ENCODE measurements at places on chromosomes 7 and 10.

- DNase-seq, result peak; percentile 25
Measured at GRCh38 chr10:103238506-103239252, 7.0 kb upstream of the RPEL1 start.

DNA sequence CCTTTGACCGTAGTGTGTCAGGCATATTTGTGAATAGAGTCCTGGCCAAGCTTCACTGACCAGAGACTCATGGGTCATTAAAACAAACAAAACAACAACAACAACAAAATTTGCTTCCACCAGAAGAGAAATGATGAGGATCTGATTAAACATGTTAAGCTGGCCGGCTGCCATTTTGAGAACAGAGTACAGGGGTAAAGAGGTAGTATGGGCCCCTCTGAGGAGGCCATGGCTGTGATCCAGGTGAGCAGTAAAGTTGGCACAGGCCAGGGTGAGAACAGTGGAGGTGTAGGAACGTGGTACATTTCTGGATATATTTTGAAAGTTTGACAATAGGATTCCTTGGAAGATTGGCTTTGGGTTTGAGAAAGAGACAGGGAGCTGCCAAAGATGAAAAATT lies 252.5 kb downstream of the TWIST1 start:
- no peak for DNase-seq

DNA sequence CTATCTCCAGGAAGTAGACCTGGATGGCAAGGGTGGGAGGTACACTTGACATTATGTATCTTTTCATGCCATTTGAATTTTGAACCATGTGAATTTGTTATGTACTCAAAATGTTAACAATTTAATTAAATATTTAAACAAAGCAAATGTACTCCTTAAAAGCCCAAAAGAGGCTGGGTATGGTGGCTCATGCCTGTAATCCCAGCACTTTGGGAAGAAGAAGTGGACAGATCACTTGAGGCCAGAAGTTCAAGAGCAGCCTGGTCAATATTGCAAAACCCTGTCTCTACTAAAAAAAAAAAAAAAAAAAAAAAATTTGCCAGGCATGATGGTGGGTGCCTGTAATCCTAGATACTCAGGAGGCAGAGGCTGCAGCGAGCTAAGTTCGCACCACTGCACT lies 136.9 kb upstream of the ASAH2 start:
- DNase-seq, result no peak

DNA sequence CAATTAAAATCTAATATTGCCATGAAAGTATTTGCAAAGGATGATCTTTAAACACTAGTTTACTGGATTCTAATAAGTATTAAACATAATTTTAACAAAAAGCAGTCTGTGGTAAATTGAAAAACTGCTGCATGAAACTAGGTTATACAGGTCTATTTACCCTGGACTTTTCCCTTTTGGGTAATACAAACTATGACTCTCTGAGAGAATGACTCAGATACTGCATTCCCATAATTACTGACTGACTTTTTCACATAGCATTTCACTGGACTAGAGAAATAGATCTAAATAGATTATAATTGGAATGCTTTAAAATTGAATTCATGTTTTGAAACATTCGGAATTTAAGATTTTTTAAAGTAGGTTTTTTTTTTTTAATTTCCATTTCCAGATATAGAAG lies 395.7 kb downstream of the THSD7A start:
- DNase-seq, result no peak

DNA sequence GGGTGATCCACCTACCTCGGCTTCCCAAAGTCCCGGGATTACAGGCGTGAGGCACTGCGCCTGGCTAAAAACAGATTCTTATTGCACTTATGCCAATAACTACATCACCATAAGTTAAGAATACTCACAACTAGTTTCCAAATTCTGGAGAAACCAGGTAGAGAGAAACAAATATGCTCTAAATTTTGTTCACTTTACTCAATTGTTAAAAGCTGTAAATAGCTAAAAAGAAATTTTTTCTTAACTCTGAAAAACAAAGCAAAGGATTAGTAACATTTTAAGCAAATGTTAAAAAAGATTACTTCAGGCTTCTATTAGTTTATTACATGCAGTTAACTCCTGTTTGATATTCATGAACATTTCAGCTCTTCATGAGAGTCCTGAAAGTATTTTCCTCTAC lies 28.3 kb upstream of the ZMIZ2 start:
- no peak for DNase-seq

DNA sequence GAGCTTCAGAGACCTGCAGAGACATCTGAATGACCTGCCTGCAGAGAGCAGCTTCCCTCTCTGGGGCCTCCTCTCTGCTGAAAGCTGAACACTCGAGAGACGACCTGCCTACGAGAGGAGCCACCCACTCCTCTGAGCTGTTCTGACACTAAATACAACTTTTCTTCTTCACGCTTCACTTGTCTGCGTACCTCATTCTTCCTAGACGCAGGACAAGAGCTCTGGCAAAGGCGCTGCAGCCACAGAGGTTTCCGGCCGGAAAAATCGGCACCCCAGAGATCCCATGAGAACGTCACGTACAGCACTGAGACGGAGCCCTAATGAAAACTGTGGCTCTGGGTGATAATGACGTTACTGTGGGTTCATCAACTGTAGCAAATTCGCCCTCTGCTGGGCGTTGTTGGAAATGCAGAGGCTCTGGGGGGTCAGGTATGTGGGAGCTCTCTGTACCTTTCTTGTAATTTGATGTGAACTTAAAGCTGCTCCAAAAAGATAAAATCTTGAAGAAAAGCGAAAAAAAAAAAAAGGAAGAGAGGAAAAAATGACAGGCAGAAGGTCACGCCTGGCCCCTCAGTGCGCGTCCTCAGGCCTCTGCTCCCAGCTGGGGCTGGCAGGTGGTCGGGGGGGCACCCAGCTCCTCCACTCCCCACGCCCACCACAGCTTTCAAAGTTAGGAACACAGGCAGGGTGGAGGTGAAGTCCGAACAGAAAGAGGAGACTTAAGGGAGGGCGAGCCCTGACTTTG lies 120.7 kb downstream of the DYNC2I1 start:
- peak; percentile 92 for DNase-seq
